ENCODE measurements at places on chromosomes 7 and 10.

DNA sequence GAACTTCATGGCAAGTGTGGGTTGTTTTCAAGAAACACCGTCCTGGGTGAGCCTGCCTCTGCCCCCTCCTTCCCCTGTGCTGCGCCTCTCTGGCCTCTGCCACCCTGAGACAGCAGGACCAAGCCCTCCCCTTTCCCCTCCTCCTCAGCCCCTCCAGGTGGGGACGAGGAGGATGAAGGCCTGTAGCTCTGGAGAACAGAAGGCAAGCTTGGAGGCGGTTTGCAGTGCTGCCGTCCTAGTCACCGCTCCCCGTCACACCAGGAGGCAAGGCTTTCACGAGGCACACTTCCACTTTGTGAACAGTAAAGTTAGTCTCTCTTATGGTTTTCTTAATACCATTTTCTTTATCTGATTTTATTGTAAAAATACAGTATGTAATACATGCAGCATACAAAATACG lies 8.8 kb upstream of the VIPR2 start:
- DNase-seq = no peak

- no peak for DNase-seq
Observed at GRCh38 chr7:1043552-1044188, 676 bp upstream of the GPR146 start.

DNA sequence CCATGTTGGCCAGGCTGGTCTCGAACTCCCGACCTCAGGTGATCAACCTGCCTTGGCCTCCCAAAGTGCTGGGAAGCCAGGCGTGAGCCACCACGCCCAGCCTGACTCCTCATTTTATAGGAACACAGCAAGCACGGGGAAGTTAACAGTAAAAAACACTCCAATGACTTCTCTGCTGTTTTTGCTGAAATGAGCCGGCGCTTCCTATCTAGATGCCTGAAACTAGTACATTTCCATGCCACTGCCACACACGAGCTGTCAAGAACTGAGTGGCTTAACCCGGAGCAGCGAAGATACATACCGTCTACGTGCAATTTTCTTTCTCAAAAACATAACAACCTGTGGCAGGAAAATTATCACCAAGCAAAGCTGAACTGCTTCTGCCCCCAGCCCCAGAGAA lies 16.8 kb downstream of the DAGLB start:
- DNase-seq = no peak

- no peak for DNase-seq
Observed at GRCh38 chr10:17415046-17415658, 39.2 kb downstream of the ST8SIA6 start.

GRCh38 chr10:126124046-126124445 lies 227.7 kb downstream of the FANK1 start:
- DNase-seq = no peak

DNA sequence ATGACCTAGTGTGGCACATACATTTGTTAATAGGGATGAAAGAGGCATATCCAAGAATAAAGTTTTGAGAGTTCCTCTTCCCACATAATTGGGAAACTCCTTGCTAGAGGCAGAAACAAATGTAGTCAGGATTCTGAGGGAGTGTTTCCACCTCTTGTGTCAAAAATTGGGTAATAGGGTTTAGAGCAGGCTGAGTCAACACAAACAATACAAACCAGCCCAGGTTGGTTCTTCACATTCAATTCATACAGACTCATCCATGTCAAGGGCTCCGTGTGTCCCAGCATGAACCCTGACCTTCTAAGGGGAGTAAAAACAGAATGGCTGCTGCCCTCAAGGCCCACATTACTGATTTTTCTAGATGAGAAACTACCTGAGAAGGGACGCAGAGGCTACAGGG lies 75.3 kb downstream of the GLI3 start:
- no peak for DNase-seq

- no peak for DNase-seq
Observed at GRCh38 chr10:76082956-76083355, 651.5 kb downstream of the LRMDA start.

GRCh38 chr10:112115781-112116385 lies 67.7 kb downstream of the GPAM start:
- peak; percentile 61 for DNase-seq

GRCh38 chr7:146542101-146542500 lies 425.5 kb downstream of the CNTNAP2 start:
- no peak for DNase-seq

GRCh38 chr10:12966067-12966466 lies 35.4 kb downstream of the CCDC3 start:
- DNase-seq = no peak

DNA sequence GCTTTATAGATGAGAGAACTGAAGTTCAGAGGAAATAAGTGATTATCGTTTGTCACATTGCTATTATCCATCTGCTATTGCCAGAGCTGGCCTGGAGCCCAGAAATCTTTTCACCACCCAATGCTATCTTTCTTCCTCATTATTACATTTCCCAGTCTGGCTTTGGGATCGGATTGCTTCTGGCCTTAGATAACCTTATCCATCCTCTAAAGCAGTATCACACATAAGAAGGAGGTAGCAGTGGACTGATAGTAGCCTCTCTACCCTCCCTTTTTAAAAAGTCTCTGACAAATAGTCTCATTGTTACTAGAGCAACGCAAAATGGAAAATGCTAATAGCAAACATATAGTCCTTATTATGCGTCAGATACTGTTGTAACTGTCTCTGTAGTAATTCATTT lies 1.3 kb upstream of the CLDN12 start:
- DNase-seq = no peak

GRCh38 chr7:144027070-144027469 lies 21.7 kb upstream of the OR2A5 start:
- no peak for DNase-seq

DNA sequence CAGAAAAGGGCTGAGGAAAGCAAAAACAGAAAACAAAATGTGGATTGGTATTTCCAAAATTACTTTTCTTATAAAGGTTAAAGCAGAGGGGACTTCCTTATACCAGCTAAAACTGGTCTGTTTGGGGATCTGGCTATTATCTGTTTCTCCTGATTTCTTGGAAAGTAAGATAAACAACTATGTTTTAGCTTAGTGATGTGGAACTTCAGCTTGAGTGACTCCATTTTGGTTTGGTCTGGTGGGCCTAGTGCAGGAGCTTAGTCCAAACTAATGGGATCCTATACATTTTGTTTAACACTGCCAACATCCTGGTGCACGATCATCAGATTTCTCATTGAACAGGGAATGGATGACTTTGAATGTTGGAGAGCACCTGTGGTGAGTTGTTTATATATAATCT lies 283.5 kb downstream of the ADK start:
- no peak for DNase-seq

DNA sequence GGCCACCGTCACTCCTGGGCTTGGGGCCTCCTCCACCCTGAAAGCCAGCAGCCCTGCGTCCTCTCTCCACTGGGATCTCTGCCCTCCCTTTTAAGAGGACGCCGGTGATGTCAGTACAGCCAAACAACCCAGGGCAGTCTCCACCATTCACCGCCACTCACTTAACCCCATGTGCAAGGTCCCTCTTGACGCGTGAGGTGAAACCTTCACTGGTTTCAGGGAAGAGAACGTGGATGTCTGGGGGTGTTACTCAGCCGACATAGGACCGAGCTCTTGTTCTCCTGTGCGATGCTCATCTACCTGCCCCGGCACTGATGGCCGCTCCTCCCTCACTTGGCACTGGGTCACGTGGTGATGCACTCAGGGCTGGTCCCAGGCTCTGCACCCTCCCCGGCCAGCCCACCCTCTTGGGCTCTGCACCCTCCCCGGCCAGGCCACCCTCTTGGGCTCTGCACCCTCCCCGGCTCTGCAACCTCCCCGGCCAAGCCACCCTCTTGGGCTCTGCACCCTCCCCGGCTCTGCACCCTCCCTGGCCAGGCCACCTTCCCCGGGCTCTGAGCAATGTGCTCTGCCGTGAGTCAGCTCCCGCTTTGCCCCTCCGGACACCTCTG lies 36.1 kb downstream of the ADGRA1 start:
- no peak for DNase-seq

GRCh38 chr10:63718421-63718820 lies 197.2 kb downstream of the REEP3 start:
- no peak for DNase-seq

GRCh38 chr7:69967689-69968450 lies 369.6 kb downstream of the AUTS2 start:
- DNase-seq = no peak
